ENCODE measurements at places on chromosomes 7 and 10.

DNA sequence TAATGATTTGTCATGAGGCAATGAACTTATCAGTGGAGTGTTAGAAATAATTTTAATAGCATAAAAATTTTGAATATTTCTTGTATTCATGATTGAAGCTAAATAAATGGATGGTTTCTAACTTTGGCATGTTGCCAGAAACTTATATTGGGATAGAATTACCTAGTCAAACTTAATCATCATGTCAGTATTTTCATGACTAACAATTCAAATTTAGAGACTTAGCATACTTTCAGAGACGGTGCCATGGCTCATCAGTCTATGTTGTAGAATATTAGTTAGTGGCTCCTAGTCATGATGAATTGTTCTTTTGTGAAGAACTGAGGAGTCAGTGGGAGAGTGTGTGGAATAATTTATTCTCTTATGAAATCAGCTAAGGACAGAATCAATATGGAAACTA, 599.6 kb upstream of the POT1 start:
- DNase-seq: no peak

DNA sequence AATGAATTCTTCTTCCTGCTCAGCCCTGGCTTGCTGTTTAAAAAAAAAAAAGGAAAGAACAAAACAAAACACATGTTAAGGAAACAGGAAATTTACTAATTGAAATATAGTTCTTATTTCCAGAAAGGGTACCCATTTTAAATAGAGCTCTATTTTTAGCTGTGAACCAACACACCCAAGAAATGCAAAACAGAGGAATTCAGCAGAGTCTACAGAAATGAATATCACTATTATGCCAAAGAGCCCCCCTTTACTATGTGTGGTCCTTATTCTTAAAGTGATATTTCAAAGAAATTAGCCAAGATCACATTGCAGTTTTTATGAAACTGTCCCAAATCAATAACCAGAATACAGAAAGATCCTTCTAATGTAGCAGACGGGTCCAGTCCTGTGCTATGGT, 53.7 kb downstream of the CCDC6 start:
- no peak for DNase-seq

GRCh38 chr10:13784067-13784466, 197.3 kb downstream of the PRPF18 start:
- DNase-seq: peak; percentile 30

GRCh38 chr10:29328983-29329382, 40.1 kb downstream of the LYZL1 start:
- DNase-seq: peak; percentile 84

GRCh38 chr10:3225561-3225960, 53.0 kb upstream of the PITRM1 start:
- DNase-seq: peak; percentile 85

GRCh38 chr7:4606797-4607196, 75.3 kb upstream of the FOXK1 start:
- peak; percentile 14 for DNase-seq

GRCh38 chr10:110391541-110391940, 86.8 kb upstream of the SMNDC1 start:
- DNase-seq: no peak

GRCh38 chr7:17298840-17299482, 509 bp downstream of the AHR start:
- DNase-seq: no peak

DNA sequence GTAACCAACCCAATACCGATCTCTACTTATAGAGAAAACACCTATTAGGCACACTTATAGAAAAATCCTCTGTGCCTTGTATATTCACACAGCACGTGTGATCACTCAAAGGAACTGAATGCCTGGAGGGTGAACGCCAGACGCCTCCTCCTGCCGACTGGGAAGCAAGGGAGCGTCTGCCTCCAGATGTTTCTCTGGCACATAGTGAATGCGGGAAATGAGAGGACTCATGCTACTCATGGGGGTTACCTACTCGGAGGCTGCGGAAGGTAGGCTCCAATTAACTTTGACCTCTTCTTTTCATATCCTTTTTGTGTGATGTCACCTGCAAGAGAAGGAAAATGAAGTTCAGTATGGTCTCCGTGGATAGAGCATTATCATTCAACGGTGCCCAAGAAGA, 203.3 kb downstream of the DIP2C start:
- DNase-seq: no peak

DNA sequence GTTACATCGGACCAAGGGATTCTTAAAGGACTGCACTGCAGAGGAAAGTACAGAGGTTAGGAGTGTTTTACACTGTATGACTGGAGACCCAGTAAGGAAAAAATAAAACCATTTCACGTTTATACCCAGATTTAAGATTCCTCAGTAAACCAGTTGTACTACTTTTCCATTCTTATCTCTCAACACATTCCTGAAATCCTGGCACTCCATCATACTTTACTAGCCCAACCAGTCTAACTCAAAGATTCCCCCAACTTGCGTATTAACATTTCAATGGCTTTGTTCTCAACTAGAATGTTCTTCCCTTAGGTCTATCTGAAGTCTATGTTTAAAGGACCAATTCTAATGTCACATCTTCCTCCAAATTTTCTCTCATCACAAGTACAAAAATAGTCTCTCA, 8.0 kb downstream of the CCDC186 start:
- peak; percentile 46 for DNase-seq

DNA sequence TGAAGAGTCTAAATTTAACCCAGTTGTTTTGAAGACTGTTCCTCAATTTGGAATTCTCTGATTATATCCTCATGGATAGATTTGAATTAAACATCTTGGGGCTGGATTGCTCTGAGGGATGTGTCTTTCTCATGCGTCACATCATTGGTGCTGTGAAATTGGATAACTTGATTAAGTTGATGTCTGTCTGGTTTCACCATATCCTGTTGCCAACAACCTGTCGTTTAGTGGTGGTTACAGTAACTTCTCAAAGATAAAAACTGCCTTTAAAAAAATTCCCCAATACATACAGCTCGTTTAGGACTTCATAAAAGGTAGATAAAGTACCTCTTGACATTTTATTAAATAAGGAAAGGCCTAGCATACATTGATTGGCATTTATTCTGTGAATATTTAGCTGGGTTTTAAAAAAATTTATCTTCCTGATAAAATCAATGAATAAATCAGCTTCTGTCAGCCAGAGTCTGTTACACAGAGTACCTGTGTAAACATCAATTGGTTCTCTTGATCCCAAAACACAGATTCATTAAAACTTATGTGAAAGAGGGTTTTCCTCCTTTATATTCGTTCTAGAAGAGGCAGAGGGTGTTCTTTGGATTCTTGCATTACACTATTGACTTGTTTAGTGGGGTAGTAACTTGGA, 10.5 kb downstream of the CRCP start:
- DNase-seq: no peak

Data from astrocyte (in vitro differentiated cells and primary cell).